ENCODE measurements at places on chromosomes 11 and 22.

DNA sequence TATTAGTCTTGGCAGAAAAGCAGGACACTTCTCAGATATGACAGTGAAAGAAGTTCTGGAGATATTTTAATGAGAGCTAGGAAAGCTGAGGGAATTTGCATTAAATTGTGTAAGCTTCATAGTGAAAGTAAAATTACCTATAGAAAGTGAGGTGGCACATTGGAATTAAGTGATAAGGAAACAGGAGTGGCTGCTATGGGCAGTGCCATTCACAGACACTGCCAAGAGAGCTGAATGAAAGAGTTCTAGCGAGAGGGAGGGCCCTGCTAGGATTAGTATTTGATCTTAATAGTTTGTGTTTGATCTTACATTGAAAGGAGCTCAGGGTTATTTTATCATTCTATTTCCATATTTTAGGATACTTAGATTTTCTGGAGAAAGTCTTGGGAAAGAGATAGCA lies 351.9 kb downstream of the DDX10 start:
- no peak for DNase-seq

- DNase-seq: no peak
Measured at GRCh38 chr11:73257342-73258103, 14.6 kb upstream of the P2RY6 start.

- peak; percentile 25 for DNase-seq
Measured at GRCh38 chr22:43136255-43136654, 6.9 kb downstream of the MCAT start.

GRCh38 chr22:37662039-37662438 lies 3.5 kb downstream of the PDXP start:
- DNase-seq: no peak

GRCh38 chr22:46038516-46039430 lies 61.8 kb upstream of the WNT7B start:
- DNase-seq: no peak

GRCh38 chr11:108569896-108570295 lies 23.7 kb downstream of the EXPH5 start:
- DNase-seq: no peak

DNA sequence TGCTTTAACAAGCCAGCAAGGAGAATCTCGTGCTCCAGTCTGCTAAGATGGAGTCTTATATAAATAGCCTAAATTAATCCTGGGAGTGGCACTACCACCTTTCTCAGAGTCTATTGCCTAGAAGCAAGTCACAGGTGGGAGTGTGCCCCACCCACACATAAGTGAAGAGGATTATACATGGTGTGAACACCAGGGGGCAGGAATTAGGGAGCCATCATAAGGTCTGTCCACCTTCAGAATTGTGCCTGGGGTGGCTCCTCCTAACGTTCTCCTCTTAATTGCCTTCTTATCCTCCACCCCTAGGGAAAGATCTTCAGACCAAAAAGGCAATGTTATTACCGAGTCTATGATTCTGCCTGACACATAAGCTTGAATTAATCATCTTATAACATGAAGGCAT lies 276.8 kb upstream of the SESN3 start:
- DNase-seq: no peak

DNA sequence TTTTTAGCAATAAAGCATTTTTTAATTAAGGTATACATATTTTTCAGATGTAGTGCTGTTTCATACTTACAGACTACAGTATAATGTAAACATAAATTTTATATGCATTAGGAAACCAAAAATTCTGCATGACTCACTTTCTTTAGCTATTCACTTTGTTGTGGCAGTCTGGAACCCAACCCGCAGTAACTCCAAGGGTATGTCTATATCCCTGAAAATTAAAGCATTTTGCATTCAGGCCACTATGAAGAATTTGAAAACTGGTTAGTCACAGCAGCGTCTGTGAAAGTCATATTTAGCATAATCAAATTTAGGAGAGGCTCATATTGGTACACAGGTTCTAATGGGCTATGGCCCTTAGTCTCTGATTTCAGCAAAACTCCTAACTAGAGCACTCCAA lies 46.8 kb downstream of the BBOX1 start:
- no peak for DNase-seq

- DNase-seq: no peak
Measured at GRCh38 chr11:86941077-86941870, 13.9 kb downstream of the FZD4 start.

DNA sequence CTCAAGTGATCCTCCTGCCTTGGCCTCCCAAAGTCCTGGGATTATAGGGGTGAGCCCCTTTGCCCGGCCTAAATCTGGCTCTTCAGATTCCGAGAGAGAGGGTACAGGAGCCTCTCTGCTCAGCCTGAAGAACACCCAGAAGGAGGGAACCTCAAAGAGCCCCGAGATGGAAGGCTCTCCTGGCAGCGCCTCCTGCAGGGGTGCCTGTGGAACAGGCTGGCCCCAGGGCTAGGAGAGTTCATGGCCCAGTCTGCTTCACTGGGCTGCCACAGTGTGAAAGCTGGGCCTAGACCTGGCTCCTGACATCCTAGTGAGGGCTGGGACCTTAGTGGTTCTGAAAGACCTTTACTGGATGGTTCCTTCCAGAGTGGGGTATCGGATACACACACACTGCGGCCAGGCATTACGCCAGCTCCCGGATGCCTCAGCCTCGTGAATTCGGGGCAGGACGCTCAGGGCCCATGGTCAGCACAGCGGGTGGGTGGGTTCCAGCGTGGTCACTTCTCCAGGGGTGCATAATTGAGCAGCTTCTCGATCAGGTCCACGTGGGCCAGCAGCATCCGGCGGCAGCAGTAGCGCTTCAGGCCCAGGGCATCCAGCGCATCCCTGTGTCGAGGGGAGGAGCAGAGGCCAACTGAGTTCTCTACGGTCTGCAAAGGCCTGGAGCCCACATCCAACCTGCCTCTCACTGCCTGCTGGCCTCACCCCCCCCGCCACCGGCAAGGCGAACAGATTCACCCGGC lies 2.3 kb downstream of the POLR2L start:
- no peak for DNase-seq

DNA sequence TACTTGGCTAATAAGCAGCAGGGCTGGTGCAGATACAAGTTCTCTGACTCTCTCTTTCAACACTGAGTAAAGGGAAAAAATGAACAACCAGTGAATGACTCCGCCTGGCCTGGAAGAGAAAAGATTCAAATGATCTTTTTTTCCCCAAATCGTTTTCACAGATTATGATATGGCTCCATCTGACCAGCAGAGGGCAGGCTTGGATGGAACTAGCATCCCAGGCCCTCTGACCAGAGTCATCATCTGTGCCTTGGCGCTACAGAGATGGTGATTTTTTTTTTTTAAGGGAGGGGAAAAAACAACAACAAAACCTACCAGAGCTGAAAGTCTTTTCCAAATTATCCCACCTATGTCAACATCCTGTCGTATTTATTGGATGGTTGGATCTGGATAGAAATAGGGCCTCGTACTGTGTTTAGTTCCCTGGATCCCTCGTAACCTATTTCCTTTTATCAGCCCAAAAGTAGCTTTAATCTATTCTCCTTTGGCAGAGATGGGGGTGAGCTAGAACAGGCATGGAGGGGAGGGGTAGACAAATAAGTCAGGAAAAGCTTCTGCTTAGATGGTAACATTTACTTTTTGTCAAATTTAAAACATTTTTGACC lies 69.7 kb downstream of the PRSS23 start:
- DNase-seq: peak; percentile 6

DNA sequence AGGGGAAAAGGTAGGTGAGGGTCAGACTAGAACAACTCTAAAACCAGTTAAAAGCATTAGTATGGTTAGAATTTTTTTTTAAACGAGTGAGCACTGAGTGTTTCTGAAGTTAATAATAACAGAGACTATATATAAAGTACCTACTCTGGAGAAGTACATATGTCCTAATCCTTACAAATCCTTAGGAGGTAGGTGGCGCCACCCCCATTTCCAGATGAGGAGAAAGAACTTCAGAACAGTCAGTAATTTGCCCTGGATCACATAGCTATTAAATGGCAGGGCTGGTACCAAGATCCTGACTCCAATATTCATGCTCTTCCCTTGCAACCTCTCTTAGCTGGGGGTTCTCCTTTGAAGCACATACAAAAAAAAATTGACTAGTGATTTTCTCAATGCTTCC lies 80.5 kb downstream of the CLPB start:
- no peak for DNase-seq

GRCh38 chr11:60084631-60085273 lies 3.7 kb upstream of the MS4A2 start:
- no peak for DNase-seq

DNA sequence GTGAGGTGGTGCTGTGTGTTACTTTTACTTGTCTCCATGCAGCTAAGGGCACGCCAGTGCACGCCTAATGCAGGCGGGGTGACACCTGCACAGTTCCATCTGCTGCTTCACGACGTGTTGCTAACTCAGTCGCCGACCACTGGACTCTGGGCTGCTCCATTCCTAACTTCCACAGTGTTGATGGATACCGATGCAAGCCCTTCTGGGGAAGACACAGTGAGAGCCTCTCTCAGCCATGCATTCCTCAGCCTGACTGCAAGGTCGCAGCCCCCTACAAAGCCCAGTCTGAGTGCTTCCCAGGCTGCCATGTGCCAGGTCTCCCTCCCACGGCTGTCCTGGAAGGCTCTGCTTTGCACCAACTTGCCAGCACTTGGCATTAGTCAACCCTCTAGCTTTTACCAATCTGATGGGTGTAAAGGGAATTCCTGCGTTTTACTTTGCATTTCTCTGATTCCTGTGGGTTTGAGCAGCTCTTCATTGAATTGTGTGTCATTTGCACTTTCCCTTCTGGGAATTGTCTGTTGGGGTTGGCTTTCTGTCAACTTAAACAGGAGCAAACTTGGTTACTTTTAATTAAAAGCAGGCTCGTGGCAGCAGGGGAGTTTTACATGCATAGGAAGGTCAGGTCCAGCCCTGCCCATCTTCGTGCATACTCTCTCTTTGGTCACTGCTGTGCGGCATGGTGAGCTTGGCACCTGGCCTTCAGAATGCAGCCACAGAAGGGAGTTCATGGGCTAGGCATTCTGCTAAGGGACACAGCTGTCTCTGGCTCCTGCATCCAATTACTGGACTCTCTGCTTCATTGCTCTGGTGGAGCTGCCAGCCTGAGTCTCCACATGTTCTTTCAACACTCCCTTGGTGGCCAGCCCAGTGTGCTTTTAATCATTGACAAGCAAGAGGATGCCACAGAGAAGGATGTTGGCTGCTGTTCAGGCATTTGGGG lies 34.6 kb upstream of the SHANK2 start:
- DNase-seq: no peak

- DNase-seq: peak; percentile 43
Measured at GRCh38 chr11:83162377-83162776, 5.4 kb downstream of the PCF11 start.

DNA sequence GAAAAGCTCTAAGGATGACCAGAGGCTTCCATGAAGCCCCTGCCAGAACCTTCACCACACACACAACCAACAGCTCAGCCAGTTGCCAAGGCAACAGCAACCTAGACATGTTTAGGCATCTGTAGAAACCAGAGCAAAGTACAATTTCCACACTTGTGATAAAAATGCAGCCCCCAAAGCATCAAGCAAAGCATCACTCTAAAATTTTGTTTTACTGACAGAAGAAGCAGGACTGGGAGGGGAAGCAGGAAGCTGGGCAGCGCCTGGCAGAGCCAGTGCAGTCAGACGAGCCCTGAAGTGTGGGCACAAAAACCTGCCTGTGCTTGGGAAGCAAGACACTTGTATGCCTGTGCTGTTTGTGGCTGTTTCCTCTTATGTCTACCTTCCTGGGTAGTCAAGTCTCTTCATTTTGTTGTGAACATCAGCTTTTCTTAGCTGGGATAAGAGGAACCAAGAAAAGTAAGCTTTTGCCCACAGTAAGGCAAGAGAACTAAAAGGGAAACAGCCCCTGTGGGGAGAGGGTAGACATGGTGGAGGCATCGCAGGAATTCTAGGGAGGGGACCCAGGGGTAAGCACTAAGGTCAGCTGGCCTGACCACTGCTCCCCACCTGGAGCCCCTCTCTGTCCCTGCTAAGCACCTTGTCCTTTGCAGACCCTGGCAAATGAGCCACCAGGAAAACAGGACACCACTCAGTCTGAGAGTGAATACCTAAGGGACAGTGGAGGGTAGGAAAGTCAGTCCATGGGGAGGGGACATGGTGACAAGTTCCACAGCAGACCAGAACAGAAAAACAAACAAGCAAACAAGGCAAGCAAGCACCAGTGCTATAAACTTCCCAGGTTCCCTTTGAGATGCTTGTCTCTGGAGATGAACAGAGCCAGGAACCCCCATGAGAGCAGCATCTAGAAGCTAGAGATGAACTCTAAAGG lies 13.4 kb downstream of the PACSIN2 start:
- DNase-seq: no peak

DNA sequence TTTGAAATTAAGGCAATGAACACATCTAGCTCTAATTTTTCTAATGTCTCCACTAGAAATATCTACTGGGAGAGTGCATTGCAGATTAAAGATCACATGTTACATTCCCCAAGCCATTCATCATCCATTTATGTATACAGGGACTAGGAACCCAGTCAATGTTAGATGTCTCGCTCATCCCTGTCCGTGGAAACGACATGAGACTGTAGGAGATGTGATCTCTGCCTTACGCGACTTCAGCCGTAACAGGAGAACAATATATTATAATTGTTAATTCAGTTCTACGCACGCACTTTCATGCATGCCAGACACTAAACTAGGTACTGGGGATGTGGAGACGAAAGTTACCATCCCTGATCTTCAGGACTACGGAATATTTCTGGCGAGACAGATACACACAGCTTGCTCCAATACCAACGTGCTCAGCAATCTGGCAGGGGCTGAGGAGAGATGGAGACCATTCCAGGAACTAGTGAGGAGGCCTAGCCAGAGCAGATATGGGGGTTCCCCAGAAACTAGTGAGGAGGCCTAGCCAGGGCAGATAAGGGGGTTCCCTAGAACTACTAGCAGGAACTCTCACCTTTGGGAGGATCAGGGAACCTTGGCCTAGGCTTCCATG lies 706 bp downstream of the DCPS start:
- DNase-seq: peak; percentile 12

GRCh38 chr22:20271114-20271994 lies 3.2 kb upstream of the RTN4R start:
- DNase-seq: no peak

DNA sequence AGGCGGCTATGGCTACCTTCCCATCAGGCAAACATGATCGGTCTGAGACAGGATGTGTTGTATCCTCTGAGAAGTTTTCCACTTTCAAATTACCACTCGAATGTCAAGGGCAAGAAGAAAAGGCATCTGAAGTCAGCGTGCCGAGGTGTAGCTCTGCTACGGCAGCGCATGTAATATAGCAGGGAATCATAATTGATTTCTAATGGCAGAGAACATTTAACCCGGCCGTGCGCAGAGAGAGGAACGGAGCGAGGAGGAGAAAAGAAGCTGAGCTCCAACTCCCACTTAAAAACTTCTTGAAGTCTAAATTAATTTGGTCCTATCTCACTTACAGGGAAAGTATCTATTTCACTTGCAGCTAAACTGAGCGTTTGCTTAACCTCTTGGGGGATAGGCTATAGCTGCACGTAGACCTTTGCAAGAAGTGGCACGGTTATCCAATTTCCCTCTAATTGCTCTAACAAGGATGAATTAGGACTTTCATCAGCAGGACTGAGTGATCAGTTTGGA lies 137.3 kb upstream of the KIRREL3 start:
- DNase-seq: no peak
